ENCODE measurements at places on chromosomes 5 and 9. TPM values are rescaled to one million over a fixed set of nuclear protein-coding genes. Genes with fewer than 3 reads are reported as not detected.

The CDX1 gene
- not detected for total RNA-seq

The DMRTA1 gene
- 0.77 TPM for total RNA-seq

The RPS23 gene
- 1,163 TPM for total RNA-seq

GRCh38 chr9:69619233-69619632, 52.9 kb downstream of the APBA1 start:
- no peak for DNase-seq

DNA sequence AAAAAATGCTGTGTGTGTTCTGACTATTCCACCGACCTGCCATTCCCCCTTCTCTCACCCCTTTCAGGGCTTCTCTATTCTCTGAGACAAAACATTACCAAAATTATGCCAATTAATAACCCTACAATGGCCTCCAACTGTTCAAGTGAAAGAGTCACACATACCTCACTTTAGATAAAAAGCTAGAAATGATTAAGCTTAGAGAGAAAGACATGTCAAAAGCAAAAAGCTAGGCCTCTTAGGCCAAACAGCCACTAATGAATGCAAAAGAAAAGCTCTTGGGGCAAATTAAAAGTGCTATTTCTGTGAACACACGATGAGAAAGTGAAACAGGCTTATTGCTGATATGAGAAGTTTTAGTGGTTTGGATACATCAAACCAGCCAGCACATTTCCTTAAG, 279.6 kb upstream of the GRAMD2B start:
- DNase-seq: no peak

- no peak for DNase-seq
These were observed 205.6 kb downstream of the TUSC1 start for GRCh38 chr9:25472681-25473080.

- DNase-seq: no peak
These were observed 40.5 kb downstream of the ALG2 start for GRCh38 chr9:99181206-99181605.

- DNase-seq: no peak
These were observed 191.2 kb downstream of the ZNF462 start for GRCh38 chr9:107054146-107054545.

- no peak for DNase-seq
These were observed 170.2 kb upstream of the IRX2 start for GRCh38 chr5:2921651-2922050.

DNA sequence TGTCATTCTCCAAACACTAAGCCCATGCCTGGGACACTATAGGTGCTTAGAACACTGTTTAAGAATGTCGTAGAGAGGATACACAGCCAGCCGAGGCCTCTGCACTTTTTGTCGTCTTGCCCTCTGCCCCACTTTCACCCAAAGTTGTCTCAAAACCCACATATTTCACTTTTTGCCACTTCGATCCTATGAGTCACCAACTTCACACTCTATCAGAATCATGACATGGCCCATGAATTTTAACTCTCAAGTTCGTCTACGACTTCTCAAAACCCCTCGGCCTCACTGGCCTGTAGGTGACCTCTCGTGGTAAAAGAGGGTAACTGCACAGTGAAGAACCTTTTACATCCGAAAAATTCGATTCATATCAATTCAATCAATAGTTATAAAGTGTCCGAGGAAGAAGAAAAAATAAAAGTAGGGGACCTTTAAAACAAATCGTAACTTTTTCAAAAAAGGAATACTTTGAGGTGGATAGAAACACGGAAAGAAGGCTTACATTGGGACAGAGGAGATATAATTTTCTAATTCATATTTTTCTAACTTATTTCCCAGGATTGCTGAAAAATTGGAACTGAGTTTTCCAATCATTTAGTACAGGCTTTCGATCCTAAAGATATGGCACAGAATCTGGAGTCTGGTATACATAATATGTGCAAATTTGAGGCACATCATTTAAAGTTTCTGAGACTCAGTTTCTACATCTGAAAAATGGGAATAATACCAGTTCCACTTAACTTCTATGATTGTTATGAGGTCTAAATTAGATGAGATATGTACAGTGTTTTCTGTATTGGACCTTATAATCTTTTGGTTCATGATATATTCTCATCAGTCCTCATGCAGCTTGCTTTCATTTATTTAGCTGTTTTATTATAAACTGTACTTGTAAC, 122.6 kb downstream of the APBA1 start:
- DNase-seq: no peak

DNA sequence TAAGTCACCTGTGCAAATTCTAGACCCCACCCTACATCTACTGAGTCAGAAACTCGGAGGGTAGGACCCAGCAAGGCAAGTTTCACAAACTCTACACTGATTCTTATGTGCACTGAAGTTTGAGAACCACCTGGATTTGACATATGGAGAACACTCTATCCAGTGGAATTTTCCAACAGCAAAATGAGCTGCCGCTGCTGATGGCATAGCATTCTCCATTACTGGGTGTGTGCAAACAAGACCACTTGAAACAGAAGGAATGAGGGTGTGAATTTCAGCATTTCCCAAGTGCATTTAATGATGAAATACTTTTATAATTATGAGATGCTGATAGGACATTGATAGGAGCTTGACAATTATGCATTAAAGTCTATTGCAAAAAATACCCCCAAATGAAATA, 229.1 kb upstream of the IL12B start:
- no peak for DNase-seq

- DNase-seq: no peak
These were observed 3.3 kb downstream of the SLC28A3 start for GRCh38 chr9:84337252-84337651.
